SJCRH30 (cell line): ENCODE measurements at places on chromosomes 1 and 21.
A peak's percentile ranks its signal among the peaks of the same experiment; 100 is the strongest.

DNA sequence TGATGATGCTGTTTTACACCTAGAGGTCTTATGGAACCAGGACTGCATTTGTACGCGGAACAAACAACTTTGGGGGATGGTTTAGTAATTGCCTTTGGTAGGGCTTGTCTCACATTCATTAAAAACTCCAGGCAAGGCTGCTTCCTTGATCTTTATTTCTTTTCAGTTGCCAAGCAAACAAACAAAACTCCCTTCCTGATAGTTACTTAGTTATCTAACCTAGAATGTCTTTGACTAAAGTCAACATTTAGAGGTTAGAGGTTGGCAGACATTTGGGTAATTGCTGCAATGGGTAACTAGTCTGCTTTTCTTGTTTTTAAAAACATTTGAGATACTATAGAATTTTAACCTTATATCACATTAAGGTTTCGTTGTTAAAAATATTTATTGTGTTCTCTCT lies 500.9 kb upstream of the PTBP2 start:
- H3K36me3 ChIP-seq: no peaks in the 10 kb centered on the region
- no peak overlapping the region for H3K4me3 ChIP-seq
- no peak overlapping the region for H3K27ac ChIP-seq
- H3K27me3 ChIP-seq: no peaks in the 10 kb centered on the region
- no peaks in the 10 kb centered on the region for H3K4me1 ChIP-seq

DNA sequence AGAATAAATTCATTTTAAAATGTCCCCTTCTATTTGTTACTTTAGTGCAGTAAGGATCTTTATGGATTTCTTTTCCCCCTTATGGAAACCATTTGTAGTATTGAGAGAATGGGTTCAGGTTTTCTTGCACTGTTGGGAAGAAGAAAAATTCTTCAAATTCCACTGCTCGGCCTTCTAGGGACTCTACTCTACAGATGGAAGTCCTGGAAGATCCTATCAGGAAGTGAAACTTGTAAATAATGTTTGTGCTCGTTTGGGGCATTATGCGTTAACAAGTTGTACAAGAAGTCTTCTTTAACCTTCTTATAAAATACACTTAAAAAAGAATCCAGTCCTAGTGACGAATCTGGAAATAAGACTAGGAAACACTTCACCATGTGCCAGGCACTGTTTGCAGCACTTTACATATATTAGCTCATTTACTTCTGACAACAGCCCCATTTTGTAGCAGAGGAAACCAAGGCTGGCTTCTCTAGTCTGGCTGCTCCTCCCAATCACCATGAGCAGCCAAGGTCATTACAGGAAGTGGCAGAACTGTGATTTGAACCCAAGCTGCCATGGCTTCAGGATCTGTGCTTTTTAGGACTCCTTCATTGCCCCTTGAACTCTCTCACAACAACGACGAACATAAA lies 11.8 kb downstream of the LRRC8D start:
- H3K4me3 ChIP-seq: no peak overlapping the region
- no peak overlapping the region for H3K27ac ChIP-seq
- no peaks in the 10 kb centered on the region for H3K36me3 ChIP-seq

DNA sequence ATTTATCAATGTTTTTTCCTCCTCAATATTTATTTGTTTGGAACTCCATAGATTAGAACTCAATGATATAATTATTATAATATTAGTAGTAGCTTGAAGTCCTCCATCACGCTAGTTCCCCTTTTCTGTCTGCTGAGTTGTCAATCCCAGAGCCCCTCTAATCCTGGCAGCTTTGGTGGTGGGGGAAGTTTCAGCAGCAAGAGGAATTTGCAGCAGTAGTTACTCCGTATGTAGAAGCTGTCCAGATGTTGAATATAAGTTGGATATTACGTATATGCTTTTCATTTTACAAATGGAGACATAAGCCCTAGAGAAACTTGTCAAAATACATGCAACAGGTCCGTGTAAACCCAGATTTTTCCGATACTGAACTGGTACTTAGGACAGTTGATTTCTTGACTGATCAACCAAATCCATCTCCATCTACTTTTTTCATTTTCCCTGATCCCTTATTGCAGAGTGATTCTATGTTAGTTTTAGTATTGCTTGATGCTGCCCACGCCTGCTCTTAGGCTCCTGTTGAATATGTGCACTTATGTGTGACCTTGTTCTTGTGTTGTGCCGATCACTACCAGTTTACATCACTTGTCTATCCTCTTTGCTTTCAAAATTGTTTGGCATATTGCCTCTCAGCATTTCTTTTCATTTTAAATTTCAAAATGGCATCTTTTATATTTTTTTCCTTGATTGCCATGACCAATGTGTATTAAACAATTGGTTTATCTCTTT lies 28.1 kb downstream of the SMAP2 start:
- H3K27ac ChIP-seq: no peak overlapping the region
- H3K4me1 ChIP-seq: no peaks in the 10 kb centered on the region
- H3K36me3 ChIP-seq: no peaks in the 10 kb centered on the region
- no peaks in the 10 kb centered on the region for H3K27me3 ChIP-seq
- no peak overlapping the region for H3K4me3 ChIP-seq

DNA sequence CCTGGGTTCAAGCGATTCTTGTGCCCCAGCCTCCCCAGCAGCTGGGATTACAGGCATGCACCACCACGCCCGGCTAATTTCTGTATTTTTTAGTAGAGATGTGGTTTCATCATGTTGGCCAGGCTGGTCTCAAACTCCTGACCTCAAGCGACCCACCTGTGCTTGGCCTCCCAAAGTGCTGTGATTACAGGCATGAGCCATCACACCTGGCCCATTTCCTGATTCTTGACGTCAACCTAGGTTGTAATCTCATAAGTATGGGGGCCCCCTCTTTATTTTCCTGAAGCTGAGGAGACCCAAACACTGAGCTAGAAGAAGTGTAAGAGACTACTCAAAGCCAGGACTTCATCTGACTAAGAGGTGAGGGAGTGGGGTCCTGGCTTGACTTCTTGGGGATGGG lies 21.8 kb downstream of the SLC9A1 start:
- no peak overlapping the region for H3K4me3 ChIP-seq
- no peaks in the 10 kb centered on the region for H3K4me1 ChIP-seq
- no peaks in the 10 kb centered on the region for H3K36me3 ChIP-seq
- no peaks in the 10 kb centered on the region for H3K27me3 ChIP-seq
- H3K27ac ChIP-seq: no peak overlapping the region

- DNase-seq: no peak
- H3K36me3 ChIP-seq: peaks cover 17% of the 10 kb centered on the region
- H3K27me3 ChIP-seq: no peaks in the 10 kb centered on the region
- no peaks in the 10 kb centered on the region for H3K4me1 ChIP-seq
Observed at GRCh38 chr1:45573231-45573804, 10.5 kb upstream of the NASP start.

DNA sequence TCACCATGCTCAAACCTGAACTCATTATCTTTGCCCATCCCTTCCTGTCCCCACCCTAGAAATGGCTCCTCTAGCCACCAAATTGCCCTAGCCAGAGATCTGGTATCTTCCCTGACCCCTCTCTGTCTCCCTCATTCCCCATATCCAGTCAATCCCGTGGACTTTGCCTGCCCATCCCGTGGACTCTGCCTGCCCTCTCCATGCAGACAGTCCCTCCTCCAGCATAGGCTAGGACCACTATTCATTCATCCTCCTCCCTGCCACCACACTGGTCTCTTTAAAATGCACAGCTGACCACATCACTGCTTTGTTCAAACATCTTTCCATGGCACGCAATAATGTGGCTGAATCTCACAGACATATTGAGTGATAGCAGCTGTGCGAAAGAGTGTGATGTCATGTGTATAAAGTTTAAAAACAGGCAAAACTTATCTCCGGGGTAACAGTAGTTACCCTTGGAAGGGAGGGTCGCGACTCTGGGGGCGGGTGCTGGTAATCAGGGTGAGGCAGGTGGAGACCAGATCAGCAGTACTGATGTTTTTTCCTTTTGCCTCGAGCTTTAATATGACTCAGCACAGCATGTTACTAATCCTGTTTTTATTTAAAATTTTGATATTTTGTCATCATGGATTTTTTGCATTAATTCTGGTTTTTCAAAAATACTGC lies 4.8 kb upstream of the SLC2A1 start:
- DNase-seq: peak; percentile 45
- H3K36me3 ChIP-seq: no peaks in the 10 kb centered on the region
- H3K27me3 ChIP-seq: no peaks in the 10 kb centered on the region
- no peak overlapping the region for H3K4me3 ChIP-seq
- H3K27ac ChIP-seq: no peak overlapping the region

- H3K27me3 ChIP-seq: no peaks in the 10 kb centered on the region
- no peaks in the 10 kb centered on the region for H3K4me1 ChIP-seq
- no peak overlapping the region for H3K4me3 ChIP-seq
- no peak for DNase-seq
- H3K36me3 ChIP-seq: no peaks in the 10 kb centered on the region
- no peak overlapping the region for H3K27ac ChIP-seq
Observed at GRCh38 chr1:29309075-29309474, 72.8 kb downstream of the PTPRU start.

DNA sequence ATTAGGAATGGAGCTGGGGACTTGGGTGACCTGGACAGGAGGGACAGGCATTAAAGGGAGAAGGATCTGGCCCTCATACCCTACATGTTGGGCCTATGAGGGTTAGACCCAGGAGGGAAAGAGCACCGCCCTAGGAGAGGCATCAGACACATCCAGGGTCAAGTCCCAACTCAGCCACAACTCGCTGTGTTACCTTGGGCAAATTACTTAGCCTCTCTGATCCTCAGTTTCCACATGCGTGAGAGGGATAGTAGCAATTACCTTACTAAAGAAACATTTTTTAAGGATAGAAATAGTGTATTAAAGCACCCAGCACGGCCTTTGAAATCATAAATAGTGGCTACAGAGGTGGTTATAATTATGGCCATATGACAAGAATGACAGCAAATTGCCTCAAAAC lies 20.1 kb upstream of the SELENON start:
- H3K27ac ChIP-seq: no peak overlapping the region
- H3K36me3 ChIP-seq: peaks cover 13% of the 10 kb centered on the region; the same call in 1 of the 2 replicates
- H3K4me1 ChIP-seq: peaks cover 17% of the 10 kb centered on the region

GRCh38 chr21:25573409-25574206 lies 33.7 kb downstream of the MRPL39 start:
- H3K4me3 ChIP-seq: no peak overlapping the region
- DNase-seq: peak; percentile 31
- H3K4me1 ChIP-seq: peaks cover 11% of the 10 kb centered on the region
- peaks cover 8% of the 10 kb centered on the region for H3K36me3 ChIP-seq

DNA sequence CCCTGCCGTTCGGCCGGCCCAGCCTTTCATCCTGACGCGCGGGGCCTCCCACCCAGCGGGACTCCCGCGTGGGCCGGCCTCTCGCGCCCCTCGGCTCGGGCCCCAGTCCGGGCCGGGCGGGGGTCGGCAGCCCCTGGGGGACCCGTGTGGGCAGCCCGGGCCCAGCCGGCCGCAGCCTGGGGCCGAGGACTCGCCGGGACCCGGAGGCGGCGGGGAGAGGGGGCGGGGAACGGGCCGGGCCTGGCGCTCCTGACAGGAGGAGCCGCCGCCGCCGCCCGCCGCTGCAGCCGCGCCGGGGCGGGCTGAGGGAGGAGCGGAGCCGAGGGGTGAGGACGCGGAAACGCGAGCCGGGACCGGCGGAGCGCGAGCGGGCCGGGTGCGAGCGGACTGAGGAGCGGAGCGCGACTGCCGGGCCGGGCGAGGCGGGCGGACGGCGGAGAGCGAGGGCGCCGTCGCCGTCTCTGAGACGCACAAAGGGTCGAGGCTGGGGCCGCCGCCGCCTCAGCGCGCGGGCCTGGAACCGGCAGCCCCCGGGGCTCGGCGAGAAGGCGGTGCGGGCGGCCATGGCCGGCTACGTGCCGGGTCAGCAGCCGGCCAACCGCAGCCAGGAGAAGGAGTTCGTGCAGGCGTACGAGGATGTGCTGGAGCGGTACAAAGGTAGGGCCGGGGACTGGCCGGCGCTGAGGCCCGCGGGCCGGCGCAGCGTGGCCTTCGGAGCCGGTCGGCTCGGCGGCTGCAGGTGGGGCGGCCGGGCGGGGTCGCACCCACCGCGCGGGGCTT lies 79.1 kb downstream of the NDUFS5 start:
- H3K27ac ChIP-seq: peak overlapping the region; percentile 85
- H3K4me1 ChIP-seq: peaks cover 31% of the 10 kb centered on the region
- peak; percentile 70 for DNase-seq
- peak overlapping the region; percentile 89 for H3K4me3 ChIP-seq
- no peaks in the 10 kb centered on the region for H3K36me3 ChIP-seq

- no peaks in the 10 kb centered on the region for H3K36me3 ChIP-seq
- H3K4me1 ChIP-seq: peaks cover under 1% of the 10 kb centered on the region; the same call in 1 of the 2 replicates
- peaks cover 58% of the 10 kb centered on the region for H3K27me3 ChIP-seq
- H3K27ac ChIP-seq: no peak overlapping the region
Observed at GRCh38 chr1:37721565-37721964, 29.2 kb downstream of the CDCA8 start.

GRCh38 chr1:63135174-63135512 lies 187.2 kb upstream of the FOXD3 start:
- H3K27me3 ChIP-seq: 0 out of 2 replicates have a peak, but pooled peaks cover 3% of the 10 kb centered on the region
- H3K4me3 ChIP-seq: no peak overlapping the region
- no peak for DNase-seq
- no peaks in the 10 kb centered on the region for H3K36me3 ChIP-seq
- no peak overlapping the region for H3K27ac ChIP-seq

- no peaks in the 10 kb centered on the region for H3K36me3 ChIP-seq
- no peak overlapping the region for H3K27ac ChIP-seq
- no peaks in the 10 kb centered on the region for H3K4me1 ChIP-seq
- peaks cover 14% of the 10 kb centered on the region for H3K27me3 ChIP-seq
- no peak for DNase-seq
Observed at GRCh38 chr1:223486366-223486765, 93.2 kb downstream of the CCDC185 start.

- peak; percentile 71 for DNase-seq
- peaks cover 31% of the 10 kb centered on the region for H3K27me3 ChIP-seq
- H3K4me3 ChIP-seq: peak overlapping the region; percentile 70
Observed at GRCh38 chr1:7680207-7680954, 90.7 kb upstream of the VAMP3 start.

DNA sequence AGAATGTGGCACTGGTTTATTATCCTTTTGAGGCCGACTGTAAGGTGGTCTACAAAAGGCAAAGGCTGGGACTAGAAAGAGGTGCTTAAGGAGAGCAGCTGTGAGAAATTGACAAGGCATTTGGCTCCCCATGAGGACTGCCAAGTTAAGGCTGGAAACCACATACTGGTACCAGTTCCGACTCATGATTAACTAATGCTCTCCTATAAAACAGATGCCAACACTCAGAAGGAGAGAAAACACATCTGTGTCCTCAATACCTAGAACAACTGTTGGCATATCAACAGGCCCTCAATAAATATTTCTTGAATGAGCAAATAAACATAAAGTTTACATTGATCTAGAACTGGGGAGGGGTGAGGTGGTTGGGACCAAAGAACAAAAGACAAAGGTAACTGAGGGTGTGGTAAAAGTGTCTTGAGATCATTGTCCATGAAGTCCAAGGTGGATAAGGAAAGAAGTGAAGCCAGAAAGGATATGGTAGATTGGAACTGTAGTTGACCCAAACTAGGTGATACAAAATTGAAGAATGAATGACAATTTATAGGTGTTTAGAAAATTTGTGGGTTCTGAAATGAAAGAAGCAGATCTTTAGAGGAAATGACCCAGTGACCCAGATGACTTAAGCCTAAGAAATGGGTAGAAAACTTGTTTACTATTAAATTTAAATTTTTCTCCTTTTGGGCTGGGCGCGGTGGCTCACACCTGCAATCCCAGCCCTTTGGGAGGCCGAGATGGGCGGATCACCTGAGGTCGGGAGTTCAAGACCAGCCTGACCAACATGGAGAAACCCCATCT lies 16.9 kb upstream of the MCL1 start:
- H3K4me1 ChIP-seq: 0 out of 2 replicates have a peak, but pooled peaks cover 3% of the 10 kb centered on the region
- DNase-seq: no peak
- H3K36me3 ChIP-seq: no peaks in the 10 kb centered on the region
- H3K27ac ChIP-seq: no peak overlapping the region
- no peak overlapping the region for H3K4me3 ChIP-seq

- no peaks in the 10 kb centered on the region for H3K27me3 ChIP-seq
- no peak overlapping the region for H3K4me3 ChIP-seq
- no peak overlapping the region for H3K27ac ChIP-seq
- peaks cover 4% of the 10 kb centered on the region for H3K4me1 ChIP-seq
- no peak for DNase-seq
Observed at GRCh38 chr21:45856442-45856841, 125.1 kb upstream of the COL6A1 start.
